Naive thymus-derived CD4-positive, alpha-beta T cell (primary cell): ENCODE measurements at places on chromosomes 13 and 19. TPM values are rescaled to one million over a fixed set of nuclear protein-coding genes. Genes with fewer than 3 reads are reported as not detected.

Gene SYDE1
- total RNA-seq: 0.41 TPM

Gene KCNRG
- 0.57 TPM for total RNA-seq

Gene PSG3
- 0.69 TPM for total RNA-seq

Gene ZNF625
- 5.2 TPM for total RNA-seq

Gene CLC
- total RNA-seq: 1.3 TPM

Gene GNG14
- not detected for total RNA-seq

Gene ZNF888
- 6.6 TPM for total RNA-seq

Gene ZNF582
- 7.4 TPM for total RNA-seq

Gene PEX11G
- total RNA-seq: 0.76 TPM

Gene MIA
- 7.2 TPM for total RNA-seq

Gene TARM1
- total RNA-seq: not detected

Gene FAM174C
- 31.7 TPM for total RNA-seq

Gene CASP14
- total RNA-seq: not detected

Gene RFPL4AL1
- not detected for total RNA-seq

Gene NANOS3
- total RNA-seq: 1.3 TPM

Gene LYL1
- 22.6 TPM for total RNA-seq

Gene ZNF709
- 7.9 TPM for total RNA-seq

Gene ZNF793
- 11.7 TPM for total RNA-seq

Gene ADPRHL1
- 0.72 TPM for total RNA-seq

Gene EPS8L1
- 4.1 and 6.8 TPM in 2 replicates for total RNA-seq

Gene DNAJC3
- 13.9 TPM for total RNA-seq

Gene ZNF491
- 1.9 TPM for total RNA-seq

Gene DHDH
- 1.7 TPM for total RNA-seq

Gene TIMM50
- total RNA-seq: 59.1 TPM

Gene COLGALT1
- total RNA-seq: 61.3 TPM

Gene ETFB
- 51.0 TPM for total RNA-seq

Gene SACS
- 31.7 TPM for total RNA-seq

Gene ZNF471
- total RNA-seq: 1.8 TPM

Gene ZNF665
- total RNA-seq: 3.2 and 3.3 TPM in 2 replicates

Gene ONECUT3
- not detected for total RNA-seq

Gene TMEM255B
- 1.6 TPM for total RNA-seq

Gene PSG2
- total RNA-seq: not detected

Gene C1QTNF9
- total RNA-seq: 0.19 TPM

Gene TMC4
- total RNA-seq: 5.9 and 6.3 TPM in 2 replicates

Gene SHANK1
- not detected for total RNA-seq

Gene ARHGAP33
- 23.4 TPM for total RNA-seq

Gene KLK4
- total RNA-seq: not detected

Gene ACER1
- 0.78 TPM for total RNA-seq
